ENCODE measurements at places on chromosomes 3 and 15. TPM values are rescaled to one million over a fixed set of nuclear protein-coding genes. Genes with fewer than 3 reads are reported as not detected.

GRCh38 chr3:107241217-107241616, 136.0 kb upstream of the CCDC54 start:
- peak; percentile 13 for DNase-seq
- peaks cover 1% of the 10 kb centered on the region for H3K4me1 ChIP-seq
- H3K36me3 ChIP-seq = no peaks in the 10 kb centered on the region
- peak overlapping the region; percentile 66 for H3K4me3 ChIP-seq
- H3K27me3 ChIP-seq = no peaks in the 10 kb centered on the region

DNA sequence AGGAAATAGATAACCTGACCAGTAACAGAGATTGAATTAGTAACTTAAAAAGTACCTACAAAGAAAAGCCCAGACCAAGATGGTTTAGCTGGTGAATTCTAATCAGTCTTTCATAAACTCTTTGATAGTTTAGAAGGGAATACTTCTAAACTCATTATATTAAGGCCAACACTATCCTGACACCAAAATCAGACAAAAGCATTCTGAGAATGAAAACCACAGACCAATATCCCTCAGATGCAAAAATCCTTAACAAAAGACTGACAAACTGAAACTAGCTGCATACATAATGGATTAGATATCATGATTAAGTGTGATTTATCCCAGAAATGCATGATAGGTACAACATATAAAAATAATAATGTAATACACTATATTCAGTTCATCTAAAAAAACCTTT, 115.6 kb downstream of the RFX7 start:
- no peak for DNase-seq
- no peaks in the 10 kb centered on the region for H3K4me1 ChIP-seq
- no peak overlapping the region for H3K27ac ChIP-seq
- H3K4me3 ChIP-seq = no peak overlapping the region
- H3K27me3 ChIP-seq = no peaks in the 10 kb centered on the region
- H3K36me3 ChIP-seq = peaks cover 17% of the 10 kb centered on the region

GRCh38 chr3:121072133-121072532, 164.1 kb downstream of the STXBP5L start:
- no peaks in the 10 kb centered on the region for H3K27me3 ChIP-seq
- no peaks in the 10 kb centered on the region for H3K4me1 ChIP-seq
- no peak overlapping the region for H3K27ac ChIP-seq
- no peaks in the 10 kb centered on the region for H3K36me3 ChIP-seq
- no peak overlapping the region for H3K4me3 ChIP-seq

DNA sequence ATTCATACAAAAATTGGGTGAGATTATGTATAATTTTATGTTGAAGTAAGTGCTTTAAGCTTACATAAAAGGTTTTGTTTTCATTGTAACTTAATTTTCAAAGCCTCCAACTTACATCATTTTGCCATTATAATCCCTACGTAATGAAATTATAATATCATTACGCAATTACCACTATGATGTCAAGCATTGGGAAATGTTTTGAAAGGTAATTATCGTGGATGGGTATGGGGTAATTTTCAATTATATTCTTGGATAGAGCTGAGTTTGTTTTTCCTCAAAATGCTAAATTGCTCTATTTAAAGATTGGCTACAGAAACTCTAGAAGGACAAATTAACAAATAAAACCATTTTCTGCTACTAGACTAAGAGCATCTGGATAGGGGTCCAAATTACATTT, 80.2 kb upstream of the FAM3D start:
- no peaks in the 10 kb centered on the region for H3K4me1 ChIP-seq
- H3K4me3 ChIP-seq = no peak overlapping the region
- H3K27me3 ChIP-seq = no peaks in the 10 kb centered on the region
- H3K36me3 ChIP-seq = no peaks in the 10 kb centered on the region
- no peak for DNase-seq

DNA sequence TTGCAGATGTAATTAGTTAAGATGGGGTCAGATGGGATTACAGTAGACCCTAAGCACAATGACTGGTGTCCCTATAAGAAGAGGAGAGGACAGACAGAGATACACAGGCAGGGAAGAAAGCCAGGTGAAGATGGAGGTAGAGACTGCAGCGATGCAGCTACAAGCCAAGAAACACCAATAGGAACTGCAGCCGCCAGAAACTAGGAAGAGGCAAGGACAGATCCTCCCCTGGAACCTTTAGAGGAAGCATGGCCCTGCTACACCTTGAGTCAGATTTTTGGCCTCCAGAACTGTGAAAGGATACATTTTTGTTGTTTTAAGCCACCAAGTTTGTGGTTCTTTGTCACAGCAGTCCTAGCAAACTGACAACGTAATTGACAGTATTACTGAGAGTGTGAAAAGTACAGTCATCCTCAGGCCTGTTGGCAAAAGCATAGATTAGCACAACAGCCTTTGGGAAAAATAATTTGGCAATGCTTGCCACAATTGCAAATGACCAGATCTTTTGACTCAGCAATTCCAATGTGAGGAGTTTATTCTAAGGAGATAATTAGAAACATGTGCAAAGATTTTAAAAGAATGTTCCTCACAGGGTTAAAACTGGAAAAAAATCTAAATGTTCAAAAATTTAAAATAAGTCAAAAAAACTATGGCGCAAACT, 82.6 kb upstream of the TJP1 start:
- no peak for DNase-seq
- no peak overlapping the region for H3K27ac ChIP-seq
- H3K27me3 ChIP-seq = no peaks in the 10 kb centered on the region
- no peaks in the 10 kb centered on the region for H3K4me1 ChIP-seq
- H3K4me3 ChIP-seq = no peak overlapping the region

DNA sequence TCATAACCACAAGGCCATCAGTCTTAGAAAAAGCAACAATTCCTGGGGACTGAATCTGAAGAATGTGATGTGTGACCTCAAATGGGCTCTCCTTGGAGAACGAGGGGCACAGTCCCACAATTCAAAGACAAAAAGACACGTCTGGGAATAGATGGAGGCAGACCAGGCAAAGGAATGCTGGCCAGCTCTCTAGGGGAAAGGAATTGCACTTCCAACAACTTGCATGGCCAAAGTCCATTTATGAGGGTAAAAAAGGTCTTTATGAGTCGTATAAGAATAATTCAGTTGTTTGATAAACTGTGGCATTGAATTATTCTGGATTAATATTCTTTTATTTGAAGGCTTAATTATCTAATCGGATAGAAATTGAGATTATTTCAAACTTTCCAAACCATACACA, 180.5 kb upstream of the FEZF2 start:
- no peak overlapping the region for H3K27ac ChIP-seq
- DNase-seq = no peak
- no peak overlapping the region for H3K4me3 ChIP-seq
- H3K36me3 ChIP-seq = no peaks in the 10 kb centered on the region

- H3K27me3 ChIP-seq = no peaks in the 10 kb centered on the region
- H3K36me3 ChIP-seq = no peaks in the 10 kb centered on the region
- no peak overlapping the region for H3K27ac ChIP-seq
- no peak for DNase-seq
- H3K4me3 ChIP-seq = no peak overlapping the region
- H3K4me1 ChIP-seq = peaks cover 20% of the 10 kb centered on the region
Observed at GRCh38 chr15:48282216-48282615, 49.0 kb upstream of the DUT start.

DNA sequence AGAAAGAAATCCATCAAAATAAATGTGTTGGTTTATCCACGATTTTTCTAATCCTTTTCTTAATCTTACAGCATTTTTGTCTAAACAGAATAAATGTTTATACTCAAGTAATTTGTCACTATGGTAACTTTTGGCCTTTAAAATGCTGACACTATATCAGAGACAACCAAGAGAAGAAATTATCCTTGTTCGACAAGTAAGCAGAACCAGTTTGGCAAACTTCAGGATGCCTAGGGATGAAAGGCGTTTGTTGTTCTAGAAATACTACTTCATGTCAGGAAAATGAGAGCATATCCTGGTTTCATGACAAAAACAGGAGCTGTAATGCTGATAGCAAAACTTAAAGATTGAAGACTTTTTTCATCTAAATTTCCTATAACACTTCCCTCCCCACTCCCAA, 308.0 kb upstream of the ATP11B start:
- H3K4me1 ChIP-seq = peaks cover 15% of the 10 kb centered on the region
- no peak overlapping the region for H3K27ac ChIP-seq

GRCh38 chr3:119073258-119074001, 38.8 kb upstream of the IGSF11 start:
- no peaks in the 10 kb centered on the region for H3K27me3 ChIP-seq
- H3K4me3 ChIP-seq = no peak overlapping the region
- no peaks in the 10 kb centered on the region for H3K36me3 ChIP-seq
- H3K4me1 ChIP-seq = no peaks in the 10 kb centered on the region
- DNase-seq = no peak
- H3K27ac ChIP-seq = no peak overlapping the region

DNA sequence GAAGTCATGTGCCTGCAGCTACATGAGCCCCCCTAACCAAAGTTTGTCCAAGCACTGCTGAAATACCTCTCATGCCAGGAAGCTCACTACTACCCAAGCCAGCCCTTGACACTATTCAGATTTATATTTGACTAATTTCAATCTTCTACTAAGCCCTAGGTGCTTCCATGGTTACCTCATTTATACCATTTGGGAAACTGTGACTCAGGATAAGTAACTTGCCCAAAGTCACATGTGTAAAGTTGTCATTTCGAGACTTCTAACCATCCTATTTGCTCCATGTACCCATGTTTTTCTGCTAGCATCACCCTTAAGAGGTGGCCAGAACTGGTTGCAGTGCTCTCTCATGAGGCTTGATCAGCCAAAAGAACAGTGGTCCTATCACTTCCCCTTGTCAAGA, 20.7 kb upstream of the TIMP4 start:
- no peaks in the 10 kb centered on the region for H3K36me3 ChIP-seq
- no peak overlapping the region for H3K4me3 ChIP-seq
- H3K27ac ChIP-seq = no peak overlapping the region
- H3K4me1 ChIP-seq = peaks cover 9% of the 10 kb centered on the region

The MYO5C gene
- total RNA-seq = 0.63 TPM

The SFMBT1 gene
- 1.4 TPM for total RNA-seq

The CCR8 gene
- not detected for total RNA-seq

The NEK10 gene
- total RNA-seq = 0.79 TPM

The TUSC7 gene
- total RNA-seq = not detected

The GCHFR gene
- 10.8 TPM for total RNA-seq

The CPLX3 gene
- total RNA-seq = 0.17 TPM

The HDC gene
- not detected for total RNA-seq

The CIB2 gene
- total RNA-seq = 1.7 TPM

The ZNF860 gene
- not detected for total RNA-seq

The ARIH2 gene
- 76.8 TPM for total RNA-seq
